NCI-H524 treated with DMSO at 0.1 percent for 48 hours (cell line): ENCODE measurements at places on chromosomes 2 and 18.

DNA sequence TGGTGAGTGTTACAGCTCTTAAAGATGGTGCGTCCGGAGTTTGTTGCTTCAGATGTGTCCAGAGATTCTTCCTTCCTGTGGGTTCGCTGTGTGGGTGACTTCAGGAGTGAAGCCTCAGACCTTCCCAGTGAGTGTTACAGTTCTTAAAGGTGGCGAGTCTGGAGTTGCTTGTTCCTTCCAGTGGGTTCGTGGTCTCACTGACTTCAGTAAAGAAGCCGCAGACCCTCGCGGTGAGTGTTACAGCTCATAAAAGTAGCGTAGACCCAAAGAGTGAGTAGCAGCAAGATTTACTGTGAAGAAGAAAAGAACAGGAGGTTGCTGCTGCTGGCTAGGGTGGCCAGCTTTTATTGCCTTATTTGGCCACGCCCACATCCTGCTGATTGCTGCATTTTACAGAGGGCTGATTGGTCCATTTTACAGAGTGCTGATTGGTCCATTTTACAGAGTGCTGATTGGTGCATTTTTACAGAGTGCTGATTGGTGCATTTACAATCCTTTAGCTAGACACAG lies 34.0 kb upstream of the SPTBN1 start:
- DNase-seq: no peak

GRCh38 chr2:216601632-216602409 lies 31.4 kb upstream of the IGFBP2 start:
- no peak for DNase-seq

- no peak for DNase-seq
Observed at GRCh38 chr2:173869244-173870229, 95.6 kb downstream of the SP3 start.

- no peak for DNase-seq
Observed at GRCh38 chr2:222915092-222915957, 54.5 kb downstream of the ACSL3 start.

DNA sequence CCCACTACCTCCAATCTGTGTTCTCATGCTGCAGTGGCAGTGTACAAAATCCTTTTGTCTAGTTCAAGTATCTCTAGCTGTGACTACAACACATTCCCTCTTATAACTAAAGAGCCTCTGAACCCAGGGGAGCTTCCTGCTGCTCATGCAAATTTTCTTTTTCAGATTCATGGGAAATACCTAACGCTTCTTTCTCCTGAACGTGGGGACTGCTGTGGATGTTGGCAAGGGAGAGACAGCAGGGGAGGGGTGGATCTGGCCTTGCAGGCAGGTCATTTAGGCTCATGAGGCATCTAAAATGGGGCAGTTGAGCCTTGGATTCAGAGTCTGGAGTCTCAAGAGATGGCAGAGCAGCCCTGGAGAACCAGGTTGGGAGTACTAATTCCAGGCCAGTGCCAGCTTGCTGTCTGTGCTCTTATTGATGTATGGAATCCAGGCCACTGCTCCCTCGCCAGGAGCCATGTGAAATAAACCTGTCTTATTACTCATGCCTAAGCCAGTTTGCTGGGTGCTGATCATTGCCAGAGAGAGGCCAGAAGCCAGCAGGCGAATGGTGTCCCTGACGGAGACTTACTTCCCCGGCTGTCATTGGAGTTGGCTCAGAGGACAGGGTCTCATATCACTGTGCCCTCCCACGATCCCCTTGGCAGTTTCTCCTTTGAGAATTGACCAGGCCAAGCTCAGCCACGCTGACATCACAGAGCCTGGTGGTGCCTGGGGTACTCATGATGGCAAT lies 29.2 kb upstream of the TNP1 start:
- DNase-seq: no peak

- no peak for DNase-seq
Observed at GRCh38 chr2:230847883-230848388, 16.8 kb upstream of the ITM2C start.

- DNase-seq: no peak
Observed at GRCh38 chr2:18238209-18238608, 322.2 kb downstream of the RDH14 start.

- DNase-seq: no peak
Observed at GRCh38 chr2:102166189-102166845, 20.5 kb upstream of the IL1RL2 start.

- no peak for DNase-seq
Observed at GRCh38 chr2:183037553-183038340, 510 bp downstream of the NCKAP1 start.

DNA sequence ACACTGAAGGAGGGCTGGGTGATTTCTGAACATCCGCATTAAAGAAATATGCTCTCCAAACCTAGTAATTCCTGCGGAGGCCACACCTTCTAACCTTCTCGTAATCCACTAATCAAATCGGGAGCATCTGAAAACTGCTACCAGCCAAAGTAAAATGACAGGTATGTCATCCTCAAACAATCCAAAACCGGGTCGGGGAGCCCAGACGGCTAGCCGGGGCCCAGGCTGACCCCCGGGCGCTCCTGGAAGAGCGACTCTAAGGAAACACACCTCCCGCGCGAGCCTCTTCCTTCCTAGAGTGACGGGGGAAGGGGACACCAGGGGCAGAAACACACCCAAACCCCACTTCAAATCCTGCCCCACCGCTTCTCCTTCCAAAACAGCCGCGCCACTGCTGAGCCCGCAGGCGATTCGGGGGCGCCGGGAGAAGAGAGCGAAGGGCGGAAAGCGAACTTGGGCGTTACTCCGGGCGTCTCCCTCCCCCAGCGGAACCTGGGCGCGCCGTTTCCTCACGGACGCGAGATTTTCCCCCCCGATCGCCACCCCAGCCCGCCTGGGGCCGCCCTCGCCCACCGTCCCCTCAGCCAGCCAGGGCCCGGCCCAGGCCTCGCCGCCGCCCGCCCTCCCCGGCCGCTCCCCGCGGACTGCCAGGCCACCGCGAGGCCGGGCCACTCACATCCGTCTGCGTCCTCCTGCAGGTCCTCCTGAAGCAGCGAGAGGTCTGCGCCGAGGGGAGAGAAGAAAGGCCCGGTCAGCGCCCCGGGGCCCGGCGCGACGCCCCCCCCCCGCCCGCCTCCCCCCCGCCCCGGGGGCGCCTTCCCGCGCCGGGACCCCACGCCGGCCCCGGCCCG lies 584 bp downstream of the PPP4R1 start:
- DNase-seq: no peak
